ENCODE measurements at places on chromosomes 7 and 10.

DNA sequence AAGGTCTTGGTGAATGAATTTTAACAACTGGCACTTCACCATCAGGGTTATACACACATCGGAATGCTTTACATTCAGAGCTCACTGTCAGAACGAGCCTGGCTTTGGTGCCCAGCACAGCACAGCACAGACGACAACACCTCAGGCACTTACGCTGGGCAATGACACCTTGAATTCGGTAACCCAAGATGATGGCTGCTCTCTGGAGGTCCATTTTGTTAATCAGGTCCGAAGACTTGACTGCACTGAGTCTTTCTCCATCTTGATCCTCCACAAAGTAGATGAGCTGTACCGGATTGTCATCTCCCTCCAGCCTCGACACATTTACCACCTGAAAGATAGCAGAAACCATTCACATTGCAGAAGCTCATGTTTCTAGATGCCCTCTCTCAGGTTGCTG, 82.4 kb downstream of the KIAA1549 start:
- H3K36me3 ChIP-seq, result peaks cover 17% of the 10 kb centered on the region
- H3K27me3 ChIP-seq, result peaks cover 2% of the 10 kb centered on the region
- H3K27ac ChIP-seq, result no peak overlapping the region
- H3K4me1 ChIP-seq, result no peaks in the 10 kb centered on the region
- H3K4me3 ChIP-seq, result no peak overlapping the region

- H3K27ac ChIP-seq, result no peak overlapping the region
- no peaks in the 10 kb centered on the region for H3K4me1 ChIP-seq
- no peak overlapping the region for H3K4me3 ChIP-seq
- DNase-seq, result no peak
These were observed 38.6 kb upstream of the NPY start for GRCh38 chr7:24245362-24245761.

DNA sequence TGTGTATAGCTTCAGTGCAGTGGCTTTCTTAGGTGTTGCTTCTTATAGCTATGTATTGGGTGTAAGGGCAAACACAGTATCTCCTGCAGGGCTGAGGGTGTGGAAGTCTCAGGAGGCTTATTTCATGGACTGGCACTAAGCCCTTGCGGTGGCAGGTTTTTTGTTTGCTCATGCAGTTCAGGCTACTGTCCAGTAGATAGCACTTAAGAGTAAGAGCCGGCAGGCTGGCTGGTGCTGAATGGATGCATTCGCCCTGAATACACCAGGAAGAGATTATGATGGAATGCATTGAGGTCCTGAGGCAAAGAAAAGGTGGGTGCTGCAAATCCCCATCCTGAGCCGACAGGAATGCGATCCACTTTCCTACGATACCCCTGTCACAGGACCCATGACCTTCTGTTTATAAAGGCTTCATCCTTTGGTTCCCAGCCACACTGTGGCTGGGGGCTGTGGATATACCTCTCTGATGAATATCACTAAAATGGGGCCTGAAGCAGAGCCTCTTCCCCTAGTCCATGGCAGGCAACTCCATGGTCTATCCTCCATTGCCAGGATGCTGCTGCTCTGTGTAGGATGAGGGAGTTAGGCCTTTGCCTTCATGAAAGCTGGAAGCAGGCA, 44.9 kb downstream of the ANXA8 start:
- no peak overlapping the region for H3K4me3 ChIP-seq
- H3K27ac ChIP-seq, result no peak overlapping the region
- H3K27me3 ChIP-seq, result peaks cover 2% of the 10 kb centered on the region

DNA sequence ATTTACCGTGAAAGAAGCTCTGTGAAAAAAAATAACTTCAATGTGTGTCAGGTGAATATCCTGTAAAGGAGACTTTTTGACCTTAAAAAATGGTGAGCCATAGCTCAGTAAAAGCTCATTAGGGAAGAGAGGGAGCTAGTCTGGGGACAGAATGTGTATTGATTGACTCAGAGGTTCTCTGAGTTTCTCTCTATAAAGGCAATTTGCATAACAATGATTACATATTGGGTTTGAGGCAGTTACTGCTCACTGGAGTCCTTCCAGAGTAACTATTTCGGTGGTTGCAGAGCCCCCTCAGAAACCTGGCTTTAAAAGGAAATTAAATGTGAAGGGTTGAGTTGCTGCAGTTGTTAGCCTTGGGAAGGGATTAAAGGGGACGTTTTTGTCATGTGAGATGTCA, 181.6 kb downstream of the GALNT17 start:
- H3K4me3 ChIP-seq, result no peak overlapping the region
- DNase-seq, result no peak
- H3K27ac ChIP-seq, result no peak overlapping the region

- H3K27ac ChIP-seq, result no peak overlapping the region
- H3K36me3 ChIP-seq, result no peaks in the 10 kb centered on the region
- no peak overlapping the region for H3K4me3 ChIP-seq
- DNase-seq, result peak; percentile 54
- peaks cover 18% of the 10 kb centered on the region for H3K4me1 ChIP-seq
- H3K27me3 ChIP-seq, result peaks cover 6% of the 10 kb centered on the region
These were observed 16.0 kb upstream of the RASGEF1A start for GRCh38 chr10:43282881-43283280.

- no peaks in the 10 kb centered on the region for H3K4me1 ChIP-seq
- no peak overlapping the region for H3K4me3 ChIP-seq
- H3K27ac ChIP-seq, result no peak overlapping the region
- H3K36me3 ChIP-seq, result no peaks in the 10 kb centered on the region
- no peak for DNase-seq
These were observed 13.5 kb upstream of the PRPS1L1 start for GRCh38 chr7:18041191-18041590.

GRCh38 chr10:116056445-116057293, 216.3 kb downstream of the GFRA1 start:
- H3K4me3 ChIP-seq, result no peak overlapping the region
- peaks cover 3% of the 10 kb centered on the region for H3K4me1 ChIP-seq
- H3K27me3 ChIP-seq, result no peaks in the 10 kb centered on the region
- no peak for DNase-seq
- H3K36me3 ChIP-seq, result no peaks in the 10 kb centered on the region

GRCh38 chr7:39367943-39368342, 198.3 kb upstream of the YAE1 start:
- no peak for DNase-seq
- peaks cover 3% of the 10 kb centered on the region for H3K27me3 ChIP-seq
- H3K4me1 ChIP-seq, result no peaks in the 10 kb centered on the region
- no peaks in the 10 kb centered on the region for H3K36me3 ChIP-seq

DNA sequence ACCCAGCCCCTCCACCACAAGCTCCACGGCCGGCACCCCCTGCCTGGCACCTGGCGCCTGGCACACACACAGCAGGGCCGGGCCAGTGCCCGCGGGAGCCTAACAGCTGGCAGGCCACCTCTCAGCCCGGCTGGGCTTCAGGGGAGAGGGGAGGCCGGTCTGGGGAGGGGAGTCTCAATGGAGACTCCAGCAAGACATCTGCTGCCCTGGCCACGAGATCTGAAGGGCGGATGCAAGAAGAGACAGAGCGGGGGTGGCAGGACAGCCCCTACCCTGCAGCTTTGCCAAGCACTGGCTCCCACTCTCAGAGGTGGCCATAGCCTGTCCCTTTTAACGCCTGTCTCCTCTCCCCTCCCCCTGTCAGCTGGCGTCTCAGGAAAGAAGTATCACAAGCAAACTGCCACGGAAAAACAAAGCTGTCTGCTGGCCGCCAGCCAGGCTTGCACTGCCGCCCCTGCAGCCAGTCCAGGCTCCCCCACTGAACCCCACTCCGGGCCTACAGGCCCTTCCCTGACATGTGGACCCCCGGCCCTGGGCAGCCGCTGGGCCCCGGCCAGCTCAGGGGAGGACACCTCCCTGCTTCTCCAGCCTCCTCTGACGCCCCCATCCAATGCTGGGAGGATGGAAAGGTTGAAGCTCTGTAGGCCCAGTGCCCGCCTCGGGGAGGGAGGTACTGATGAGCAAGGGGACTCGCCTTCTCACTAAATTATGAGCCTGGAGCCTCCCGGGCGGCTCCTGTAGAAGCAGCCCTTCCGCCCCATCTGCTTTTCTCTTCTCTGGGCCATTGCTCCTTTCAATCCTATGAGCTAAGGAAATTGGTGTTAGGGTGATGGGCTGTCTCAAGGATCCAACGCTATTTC, 178.4 kb downstream of the ARHGAP12 start:
- H3K4me1 ChIP-seq, result peaks cover 20% of the 10 kb centered on the region
- DNase-seq, result no peak
- no peak overlapping the region for H3K27ac ChIP-seq
- H3K4me3 ChIP-seq, result no peak overlapping the region
- H3K27me3 ChIP-seq, result peaks cover 6% of the 10 kb centered on the region

DNA sequence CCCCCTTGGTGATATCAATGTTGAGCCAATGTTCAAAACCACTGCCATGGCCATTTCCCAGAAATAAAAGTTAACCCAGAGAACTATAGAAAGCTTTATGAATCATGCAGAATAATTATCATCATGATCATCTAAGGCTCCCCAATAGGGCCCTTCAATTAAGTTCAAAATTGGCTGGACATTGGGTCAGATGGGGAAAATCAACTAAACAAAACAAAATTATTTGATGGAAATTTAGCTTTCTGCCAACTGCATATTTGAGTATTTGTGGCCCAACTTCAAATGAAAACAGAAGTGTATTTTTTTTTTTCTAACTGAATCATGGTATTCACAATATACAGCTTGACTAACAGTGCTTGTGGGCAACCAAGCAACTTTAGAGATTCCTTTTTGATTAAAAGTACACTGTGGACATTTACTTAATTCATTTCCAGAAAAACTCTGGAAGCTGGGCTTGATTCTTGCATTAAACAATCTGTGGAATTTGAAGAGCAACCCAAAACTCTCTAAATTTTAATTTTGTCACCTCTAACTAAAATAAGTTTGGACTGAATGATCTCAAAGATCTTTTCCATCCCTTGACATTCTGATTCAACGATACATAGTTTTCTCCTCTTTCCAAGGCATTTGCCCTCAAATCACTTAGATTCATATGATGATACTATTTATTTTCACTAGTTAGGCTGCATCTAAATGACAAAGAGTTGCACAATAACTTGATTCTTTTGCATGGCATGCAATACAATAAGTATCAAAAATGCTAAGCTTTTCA, 203.2 kb downstream of the AHR start:
- no peak overlapping the region for H3K27ac ChIP-seq
- H3K36me3 ChIP-seq, result no peaks in the 10 kb centered on the region
- DNase-seq, result no peak

DNA sequence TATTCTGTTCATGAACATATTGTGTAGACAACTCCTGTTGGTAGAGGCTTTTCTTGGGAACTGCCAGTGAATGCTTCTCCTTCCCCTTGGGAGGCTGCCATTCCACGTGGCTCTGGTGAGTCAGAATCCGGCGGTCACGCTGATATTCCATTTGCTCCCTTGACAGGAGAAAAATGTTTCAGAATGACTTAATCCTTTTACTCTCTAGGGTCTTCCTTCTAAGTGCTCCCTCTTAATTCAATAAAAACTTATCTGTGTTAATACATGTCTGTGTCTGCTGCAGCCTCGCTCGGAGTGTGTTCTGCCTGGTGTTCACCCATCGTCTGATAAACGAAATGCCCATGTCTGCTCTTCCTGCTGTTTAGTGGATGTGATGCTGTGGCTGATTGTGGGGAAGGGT, 278.6 kb downstream of the ARHGAP12 start:
- no peak overlapping the region for H3K27ac ChIP-seq
- DNase-seq, result no peak
- no peaks in the 10 kb centered on the region for H3K36me3 ChIP-seq

GRCh38 chr10:77965294-77965693, 38.7 kb upstream of the DLG5 start:
- H3K4me1 ChIP-seq, result peaks cover 3% of the 10 kb centered on the region
- no peak for DNase-seq
- H3K4me3 ChIP-seq, result no peak overlapping the region

DNA sequence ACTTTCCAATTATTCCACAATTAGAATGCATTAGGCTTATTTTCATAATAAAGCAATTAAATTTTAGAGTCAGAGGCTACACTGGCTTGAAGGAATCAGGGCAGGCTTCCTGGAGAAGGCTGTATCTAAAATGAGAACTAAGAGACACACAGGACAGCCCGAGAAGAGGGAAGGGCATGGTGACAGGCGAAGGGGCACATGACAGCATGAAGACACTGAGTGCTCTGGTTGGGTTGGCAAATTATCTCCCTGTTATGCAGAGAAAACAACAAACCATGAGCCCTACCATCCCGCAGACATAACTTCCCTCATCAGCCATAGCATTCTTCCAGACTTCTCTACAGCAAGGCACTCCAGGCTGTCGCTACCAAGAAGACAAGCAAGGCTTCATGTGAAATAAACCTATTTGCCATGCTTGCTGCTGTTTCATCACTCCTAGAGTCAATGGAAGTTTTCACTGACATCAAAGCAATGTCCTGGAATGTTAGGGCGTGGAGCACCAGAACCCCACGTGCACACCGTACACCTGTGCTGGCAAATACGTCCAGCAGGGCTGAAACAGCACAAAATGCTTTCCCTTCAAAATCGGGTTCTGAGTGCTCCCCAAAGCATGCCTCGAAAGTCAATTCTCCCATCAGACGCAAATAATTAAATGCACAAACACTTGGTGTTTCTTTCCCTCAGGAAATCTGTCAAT, 21.3 kb downstream of the VOPP1 start:
- peaks cover 44% of the 10 kb centered on the region for H3K4me1 ChIP-seq
- H3K27me3 ChIP-seq, result peaks cover 1% of the 10 kb centered on the region
- no peak overlapping the region for H3K4me3 ChIP-seq
- no peak overlapping the region for H3K27ac ChIP-seq

Data from endothelial cell (in vitro differentiated cells).